GM06990 (cell line): ENCODE measurements at places on chromosomes 2 and 18.

DNA sequence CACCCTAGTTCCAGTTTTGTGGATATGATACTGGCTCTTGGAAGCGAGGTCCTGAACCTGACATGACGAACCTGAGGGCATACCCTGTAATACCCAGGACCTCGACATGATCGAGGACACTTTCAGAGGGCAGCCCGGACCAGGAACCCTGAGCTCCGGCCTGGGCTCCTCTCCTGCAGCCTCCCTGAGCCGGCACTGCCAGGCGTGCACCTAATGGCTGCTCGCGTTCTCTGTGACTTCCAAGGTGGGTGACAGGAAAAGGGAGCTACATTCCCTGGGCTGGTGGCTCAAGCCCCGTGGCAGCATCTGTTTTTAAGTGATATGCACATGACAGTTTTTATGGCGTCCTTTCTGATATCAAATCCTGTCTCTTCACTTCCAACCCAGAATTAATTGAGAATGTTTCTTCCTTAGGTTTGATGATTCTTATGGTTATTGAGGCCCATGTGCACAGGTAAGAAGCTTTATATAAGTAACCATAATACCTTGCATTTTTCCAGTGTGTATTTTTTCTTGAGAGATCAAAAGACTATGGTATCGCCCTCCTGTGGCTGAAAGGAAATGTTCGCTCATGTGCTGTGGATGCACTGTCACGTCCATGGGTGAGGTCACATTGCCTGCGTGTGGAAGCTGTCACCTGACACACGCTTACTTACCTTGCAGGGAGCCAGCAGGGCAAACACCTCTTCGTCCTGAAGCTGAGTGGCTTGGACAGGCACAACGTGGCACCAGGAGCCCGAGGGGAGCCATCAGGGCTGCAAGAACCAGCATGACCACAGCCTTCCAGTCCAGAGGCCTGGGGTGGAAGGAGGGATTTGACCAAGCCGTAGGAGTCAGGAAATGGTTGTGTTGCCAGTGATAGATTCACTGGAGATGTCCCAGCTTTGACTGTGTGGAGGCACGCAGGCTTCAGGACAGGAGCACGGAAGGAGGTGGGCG, 367.4 kb upstream of the MYT1L start:
- DNase-seq: no peak

DNA sequence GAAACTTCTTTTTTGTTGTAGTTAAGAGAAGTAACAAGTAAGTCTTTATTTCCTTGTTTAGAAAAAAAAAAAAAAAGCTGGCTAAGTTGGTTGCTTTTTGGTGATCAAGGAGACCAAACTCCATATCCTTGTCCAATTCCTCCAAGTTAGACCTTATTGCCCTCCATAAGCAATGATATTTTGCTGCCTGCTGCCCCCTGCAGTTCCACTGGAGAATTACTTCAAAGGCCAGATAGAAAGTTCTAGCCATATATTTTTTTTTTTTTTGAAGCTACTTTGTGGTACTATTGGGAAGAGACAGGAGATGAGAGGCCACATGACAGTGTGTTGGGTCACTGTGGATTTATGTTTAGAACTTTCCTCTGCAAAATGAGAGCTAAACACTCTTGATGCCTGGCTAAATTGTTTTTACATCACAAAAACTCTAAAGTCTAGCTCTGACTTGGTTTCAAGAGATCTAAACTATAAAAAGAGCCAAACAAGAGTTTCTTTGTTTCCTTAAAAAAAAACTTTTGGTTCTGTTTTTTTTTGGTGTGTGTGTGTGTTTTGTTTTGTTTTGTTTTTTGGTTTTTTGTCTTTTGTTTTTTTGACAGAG, 80.7 kb upstream of the RASGRP3 start:
- DNase-seq: no peak

DNA sequence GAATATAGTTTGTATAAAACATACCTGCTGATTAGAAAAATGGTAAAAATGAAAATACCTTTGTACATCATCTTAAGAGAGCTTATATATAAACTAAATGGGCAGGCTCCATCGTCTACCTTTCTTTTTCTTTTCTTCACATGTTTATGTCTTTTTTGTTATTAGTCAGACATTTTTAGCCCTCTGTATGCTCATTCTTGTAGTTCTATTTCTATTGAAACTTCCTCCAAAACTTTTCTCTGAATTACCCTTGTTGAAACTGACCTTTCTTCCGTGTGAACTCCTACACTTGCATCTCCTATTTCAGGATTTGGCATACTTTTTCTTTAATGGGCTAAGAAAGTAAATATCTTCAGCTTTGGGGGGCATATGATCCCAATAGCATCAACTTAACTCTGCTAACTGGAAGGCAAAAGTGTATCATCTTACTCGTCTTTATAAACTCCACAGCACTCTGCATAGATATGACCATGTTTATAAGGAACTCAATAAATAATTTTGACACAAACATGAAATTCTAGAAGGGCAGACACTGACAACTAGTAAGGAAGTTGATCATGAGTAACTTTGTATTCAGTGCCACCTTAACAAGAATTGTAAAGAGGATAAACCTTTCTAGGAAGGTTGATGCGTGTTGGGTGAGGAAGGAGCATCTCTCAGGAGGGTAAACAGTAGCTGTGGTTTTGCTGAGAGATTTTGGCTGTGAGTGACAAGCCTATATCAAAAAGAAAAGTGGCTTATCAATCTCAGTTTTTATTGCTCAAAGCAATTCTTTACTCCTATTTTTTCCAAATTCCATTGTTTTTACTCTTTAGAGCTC, 127.6 kb downstream of the PIK3C3 start:
- no peak for DNase-seq

- DNase-seq: no peak
Measured at GRCh38 chr18:32372381-32373061, 98.2 kb downstream of the GAREM1 start.

- DNase-seq: no peak
Measured at GRCh38 chr18:3597409-3598357, 147.7 kb downstream of the TGIF1 start.
